HS-5 (cell line): ENCODE measurements at places on chromosomes 2 and 18.

- DNase-seq = no peak
These were observed 105.7 kb downstream of the MGAT5 start for GRCh38 chr2:134359367-134360081.

DNA sequence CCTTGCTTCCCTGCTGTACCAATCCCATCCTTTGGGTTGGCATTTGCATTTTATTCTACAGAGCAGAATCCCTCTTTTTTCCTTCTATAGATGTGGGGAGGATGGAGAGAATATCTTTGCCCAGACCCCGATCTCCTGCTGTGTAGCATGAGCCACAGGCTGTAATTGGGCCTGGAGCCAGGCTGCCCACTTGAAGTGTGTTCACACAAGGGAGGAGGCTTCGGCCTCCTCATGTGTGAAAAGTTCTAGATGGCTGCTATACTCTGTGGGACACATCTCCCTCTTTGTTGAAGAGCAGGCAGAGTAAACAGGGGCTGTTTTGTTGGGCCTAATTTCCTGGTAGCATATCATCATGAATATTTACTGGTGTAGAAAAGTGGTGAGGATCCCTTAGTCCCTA lies 126.3 kb downstream of the XRCC5 start:
- no peak for DNase-seq

DNA sequence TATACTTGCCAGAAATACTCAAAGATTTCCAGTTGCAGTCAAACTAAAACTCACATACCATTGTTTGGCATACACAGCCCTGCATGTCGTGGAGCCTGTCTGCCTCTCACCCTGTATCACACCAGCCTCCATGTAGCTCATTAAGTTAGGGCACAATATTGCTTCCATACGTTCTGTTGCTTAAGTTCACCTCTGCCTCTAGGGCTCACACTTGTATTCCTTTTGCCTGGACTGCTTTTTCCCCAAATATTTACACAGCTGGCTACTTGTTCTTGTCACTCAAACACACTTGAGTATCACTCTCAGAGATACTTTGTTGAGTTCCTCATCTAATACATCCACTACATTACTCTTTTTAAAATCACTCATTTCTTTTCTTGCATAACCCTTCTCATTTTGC lies 83.1 kb downstream of the PTH2R start:
- DNase-seq = no peak

- no peak for DNase-seq
These were observed 24.2 kb upstream of the KLF11 start for GRCh38 chr2:10019174-10019573.

GRCh38 chr2:201467666-201468065 lies 16.1 kb downstream of the STRADB start:
- no peak for DNase-seq

DNA sequence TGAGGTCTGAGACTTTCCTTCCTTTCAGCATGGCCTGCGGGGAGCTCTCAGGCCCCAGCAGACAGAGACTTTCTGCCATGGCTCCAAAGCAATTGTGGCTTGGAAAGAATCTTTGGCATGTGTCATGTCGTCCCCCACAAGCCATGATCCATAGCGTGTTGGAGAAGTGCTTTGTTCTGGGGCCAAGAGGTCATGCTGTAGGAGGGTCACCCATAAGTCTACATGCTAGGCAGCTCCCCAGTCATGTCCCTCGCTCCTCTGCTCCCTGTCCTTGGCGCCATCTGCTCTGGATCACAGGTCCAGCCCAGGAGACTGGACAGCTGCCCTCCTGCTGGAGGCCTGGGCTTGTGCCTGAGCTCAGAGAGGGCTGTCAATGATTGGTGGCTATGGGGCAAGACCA lies 78.8 kb upstream of the LCLAT1 start:
- DNase-seq = no peak

GRCh38 chr18:76274468-76275289 lies 220.4 kb downstream of the ZNF516 start:
- DNase-seq = no peak

DNA sequence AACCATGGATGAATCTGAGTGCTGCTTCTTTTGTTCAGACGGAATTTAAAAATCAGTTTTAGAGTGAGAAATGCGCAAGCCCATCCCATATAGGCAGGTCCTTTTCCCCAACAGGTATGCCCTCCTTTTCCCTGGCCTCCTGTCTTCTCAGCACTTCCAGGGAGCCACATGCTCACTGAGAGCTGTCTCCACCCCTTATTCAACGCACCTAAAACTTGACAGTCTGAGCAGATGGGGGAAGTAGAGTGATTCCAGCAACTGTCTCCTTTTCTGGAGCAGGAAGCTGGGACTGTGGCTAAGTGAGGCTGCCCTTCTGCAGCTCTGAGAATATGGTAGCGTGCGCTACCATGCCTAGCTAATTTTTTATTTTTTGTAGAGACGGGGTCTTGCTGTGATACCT lies 53.1 kb upstream of the NOSTRIN start:
- no peak for DNase-seq

DNA sequence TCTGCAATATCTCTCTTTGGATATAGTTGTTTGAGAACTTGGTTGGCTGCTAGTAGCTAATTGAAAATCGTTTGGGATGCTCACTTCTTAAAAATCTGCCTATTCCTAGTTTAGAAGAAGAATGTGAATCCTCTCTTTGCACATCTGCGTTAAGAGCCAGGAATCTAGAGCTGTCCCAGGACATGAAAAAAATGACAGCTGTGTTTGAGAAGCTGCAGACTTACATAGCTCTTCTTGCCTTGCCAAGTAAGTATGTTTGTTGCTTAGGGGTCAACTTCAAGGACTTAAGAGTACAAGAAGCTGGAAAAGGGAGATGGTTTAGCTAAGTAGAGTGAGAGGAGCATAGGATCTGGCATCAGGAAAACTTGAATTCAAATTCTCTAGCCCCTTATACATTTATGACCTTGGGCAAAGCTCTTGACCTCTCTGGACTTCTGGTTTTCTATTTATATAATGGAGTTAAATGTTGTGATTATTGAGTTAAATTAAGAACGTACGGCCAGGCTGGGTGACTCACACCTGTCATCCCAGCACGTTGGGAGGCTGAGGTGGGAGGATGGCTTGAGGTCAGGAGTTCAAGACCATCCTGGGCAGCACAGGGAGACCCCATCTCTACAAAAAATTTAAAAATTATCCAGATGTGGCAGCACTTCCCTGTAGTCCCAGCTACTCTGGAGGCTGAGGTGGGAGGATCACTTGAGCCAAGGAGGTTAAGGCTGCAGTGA lies 55.2 kb upstream of the STON1 start:
- no peak for DNase-seq

- no peak for DNase-seq
These were observed 84.8 kb downstream of the VRK2 start for GRCh38 chr2:58131191-58132011.

DNA sequence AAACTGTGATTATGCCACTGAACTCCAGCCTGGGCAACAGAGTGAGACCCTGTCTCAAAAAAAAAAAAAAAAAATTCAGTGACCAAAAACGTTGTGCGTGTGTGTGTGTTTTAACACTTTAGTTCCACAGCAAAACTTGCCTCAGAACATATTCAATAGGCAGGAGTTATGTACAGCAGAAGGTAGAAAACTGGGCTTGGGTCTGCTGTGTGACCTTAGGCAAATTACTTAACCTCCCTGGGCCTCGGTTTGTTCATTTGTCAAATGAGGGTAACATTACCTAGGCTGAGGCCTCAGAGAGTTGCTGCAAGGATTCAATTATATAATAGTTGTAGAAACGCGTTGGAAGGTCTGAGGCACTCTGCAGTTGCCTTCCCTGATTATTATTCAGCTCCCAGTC lies 10.3 kb upstream of the SCG2 start:
- no peak for DNase-seq

- peak; percentile 11 for DNase-seq
These were observed 2.5 kb downstream of the ITGAV start for GRCh38 chr2:186592137-186592875.

DNA sequence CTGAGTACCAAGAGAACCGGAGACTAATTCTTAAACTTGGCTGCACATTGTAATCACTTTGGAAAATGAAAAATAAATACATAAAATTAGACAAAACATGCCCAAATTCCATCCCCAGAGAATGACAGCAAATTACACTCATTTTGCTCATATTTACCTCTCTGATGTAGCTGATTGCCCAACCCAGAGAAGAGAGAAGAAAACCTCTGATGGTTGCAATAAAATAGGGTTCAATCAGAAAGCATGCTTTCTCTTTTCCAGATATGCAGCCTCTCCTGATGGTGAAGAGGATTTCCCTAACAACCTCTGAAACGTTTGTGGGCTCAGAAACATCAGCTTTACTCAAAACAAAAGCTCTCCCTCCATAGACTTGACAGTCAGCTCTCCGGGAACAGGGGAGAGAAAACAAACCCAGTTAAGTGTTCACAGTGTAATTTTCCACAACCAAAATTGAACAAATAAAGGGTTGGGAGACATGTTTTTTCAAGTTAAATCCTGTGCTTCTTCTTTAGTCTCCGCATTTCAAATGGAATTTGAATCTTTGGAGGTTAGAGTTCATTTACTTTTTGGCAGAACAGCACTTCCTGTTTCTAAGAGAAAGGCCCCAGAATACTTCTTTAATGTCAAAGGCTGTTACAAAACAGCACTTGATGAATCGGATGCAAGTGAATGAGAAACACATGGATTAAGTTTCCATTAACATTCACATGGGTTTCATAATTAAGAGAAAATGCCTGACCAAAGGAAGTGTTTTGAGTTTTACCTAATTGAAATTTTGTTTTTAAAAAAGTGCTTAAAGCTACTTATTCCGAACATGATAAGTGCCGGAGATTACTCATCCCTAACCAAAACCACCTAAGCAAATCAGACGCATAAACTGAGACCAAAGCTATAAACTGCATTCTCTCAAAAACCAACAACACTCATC lies 570.1 kb upstream of the SYT4 start:
- peak; percentile 28 for DNase-seq

DNA sequence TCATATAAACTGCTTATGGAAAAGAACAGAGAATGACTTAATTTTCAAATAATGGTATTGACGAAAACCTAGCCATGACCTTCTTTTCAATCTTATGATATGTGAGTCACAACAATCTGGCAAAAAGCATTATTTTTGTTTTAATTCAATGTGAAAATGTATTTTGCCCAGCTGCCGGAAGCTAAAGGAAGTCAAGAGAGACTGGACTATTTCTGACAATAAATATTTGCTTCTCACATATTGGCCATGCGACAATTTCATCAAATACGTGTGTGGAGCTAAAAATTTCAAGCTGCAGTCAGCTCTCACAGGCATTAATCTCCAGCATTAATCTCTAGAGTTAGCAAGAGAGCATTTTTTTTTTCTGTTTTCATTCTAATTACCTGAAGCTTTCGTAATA lies 881.0 kb downstream of the CPS1 start:
- no peak for DNase-seq

- DNase-seq = no peak
These were observed 59.2 kb upstream of the POMC start for GRCh38 chr2:25227576-25227975.

- no peak for DNase-seq
These were observed 798 bp downstream of the TANC1 start for GRCh38 chr2:158969162-158969714.

- no peak for DNase-seq
These were observed 10.3 kb downstream of the SULT1C4 start for GRCh38 chr2:108388045-108388444.
